ENCODE measurements at places on chromosomes 11 and 22.

- peak; percentile 84 for DNase-seq
These were observed 1.9 kb upstream of the CARD16 start for GRCh38 chr11:105046898-105047579.

GRCh38 chr11:65911682-65912568 lies 6.9 kb downstream of the C11orf68 start:
- DNase-seq: peak; percentile 37

DNA sequence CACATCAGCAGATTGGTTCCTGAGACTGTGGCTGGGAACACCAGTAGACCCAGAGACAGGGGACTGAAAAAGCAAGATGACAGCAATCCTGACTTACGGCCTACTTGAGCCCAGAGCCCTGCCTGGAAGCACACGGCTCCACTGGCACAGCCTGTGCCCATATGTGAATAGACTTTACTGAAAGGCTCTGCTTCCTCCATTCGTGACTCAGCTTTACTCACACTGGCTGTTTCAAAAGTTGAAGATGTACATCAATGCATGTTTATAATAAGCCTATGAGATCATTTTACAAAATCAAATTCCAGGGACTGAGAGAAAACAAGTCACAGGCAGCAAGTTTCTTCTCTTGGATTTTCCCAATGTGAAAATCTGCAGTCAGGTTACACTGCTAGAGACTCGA lies 134.6 kb upstream of the TEAD1 start:
- no peak for DNase-seq

GRCh38 chr22:44428941-44429830 lies 68.8 kb downstream of the RTL6 start:
- no peak for DNase-seq

GRCh38 chr11:65435411-65435931 lies 12.9 kb downstream of the NEAT1 start:
- DNase-seq: no peak

DNA sequence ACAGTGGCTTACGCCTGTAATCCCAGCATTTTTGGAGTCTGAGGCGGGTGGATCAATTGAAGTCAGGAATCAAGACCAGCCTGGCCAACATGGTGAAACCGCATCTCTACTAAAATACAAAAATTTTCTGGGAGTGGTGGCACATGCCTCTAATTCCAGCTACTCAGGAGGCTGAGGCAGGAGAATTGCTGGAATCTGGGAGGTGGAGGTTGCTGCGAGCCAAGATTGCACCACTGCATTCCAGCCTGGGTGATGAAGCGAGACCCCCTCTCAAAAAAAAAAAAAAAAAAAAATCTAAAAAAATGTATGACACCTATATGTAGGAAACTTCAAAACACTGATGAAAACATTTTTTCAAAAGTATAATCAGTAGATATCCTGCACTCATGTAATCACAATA lies 242.7 kb upstream of the CHORDC1 start:
- DNase-seq: no peak

GRCh38 chr11:113895367-113896155 lies 9.0 kb upstream of the HTR3B start:
- no peak for DNase-seq

- no peak for DNase-seq
These were observed 57.5 kb upstream of the PPARA start for GRCh38 chr22:46092670-46093410.

DNA sequence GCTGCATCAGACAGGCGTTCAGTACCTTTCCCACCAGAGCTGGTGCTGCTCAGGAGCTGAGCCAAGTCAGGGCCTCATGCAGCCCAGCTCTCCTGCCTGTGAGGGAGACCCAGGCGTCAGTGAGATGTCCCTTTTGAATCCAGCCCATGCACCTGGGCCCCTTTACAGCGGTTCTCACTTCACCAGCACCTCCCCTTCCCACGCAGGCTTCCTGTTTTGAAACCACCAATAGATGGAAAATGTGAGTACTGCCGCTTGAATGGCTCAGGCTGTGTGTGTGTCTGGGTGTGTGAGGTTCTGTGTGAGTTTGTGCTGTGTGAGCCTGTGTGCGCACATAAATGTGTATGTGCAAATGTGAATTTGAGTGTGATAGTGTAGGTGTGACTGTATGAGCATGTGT lies 88.4 kb downstream of the UBASH3B start:
- DNase-seq: peak; percentile 63

DNA sequence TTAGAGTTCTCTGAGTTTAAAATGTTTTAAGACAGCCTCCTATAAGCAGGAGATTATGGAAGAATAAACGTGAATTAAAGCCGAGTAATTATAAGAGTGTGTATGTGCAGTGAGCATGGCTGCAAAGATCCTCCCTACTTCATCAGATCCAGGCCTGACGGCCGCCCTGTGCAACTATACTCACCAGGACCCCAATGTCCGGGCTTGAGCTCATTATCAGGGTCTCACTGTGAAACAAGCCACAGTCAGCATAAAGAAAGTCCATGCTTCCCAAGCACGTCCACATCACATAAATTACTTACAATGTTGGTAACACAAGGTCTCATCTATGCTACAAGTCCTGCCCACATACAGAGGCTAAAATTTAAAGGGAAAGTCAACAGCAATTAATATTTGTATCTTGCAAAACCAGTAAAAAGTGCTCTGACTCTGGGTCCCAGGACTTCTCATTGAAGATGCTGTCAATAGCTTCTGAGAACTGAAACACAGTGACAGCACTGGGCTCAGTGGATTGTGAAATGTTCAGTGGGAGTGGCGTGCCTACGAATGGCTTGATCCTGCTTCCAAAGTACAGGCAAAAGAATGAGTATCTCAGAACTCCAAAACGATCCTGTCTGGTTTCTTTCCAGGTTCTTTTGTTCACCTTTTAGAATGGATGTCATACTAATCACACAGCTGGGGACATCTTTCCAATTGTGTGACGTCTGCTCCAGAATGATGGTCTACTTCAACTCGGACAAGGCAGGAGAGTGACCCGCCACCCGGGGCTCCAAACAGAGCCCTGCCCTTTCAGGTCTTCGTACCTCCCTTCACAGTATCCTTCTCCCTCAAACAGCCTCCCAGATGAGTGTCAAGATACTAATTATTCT lies 72.1 kb upstream of the ARFGAP3 start:
- DNase-seq: peak; percentile 94

DNA sequence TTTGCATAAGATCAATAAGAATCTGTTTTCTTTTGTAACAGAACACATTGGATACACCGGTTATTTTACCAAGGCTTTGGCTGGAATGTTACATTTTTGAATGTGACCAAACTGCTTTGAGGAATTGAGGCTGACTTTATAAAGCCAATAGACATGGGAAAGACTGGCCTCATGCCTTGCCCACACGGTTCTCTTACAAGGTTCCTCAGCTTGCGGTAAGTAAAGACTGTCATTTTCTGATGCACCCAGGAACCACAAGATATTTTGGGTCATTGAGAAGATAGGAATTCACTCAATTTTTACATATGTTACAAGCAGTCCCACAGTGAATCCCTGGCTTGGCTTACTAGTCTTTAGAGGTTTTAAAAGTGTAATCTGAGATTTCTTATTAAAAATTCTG lies 23.9 kb downstream of the OR10A6 start:
- no peak for DNase-seq

GRCh38 chr11:3220521-3221407 lies 2.2 kb upstream of the MRGPRG start:
- no peak for DNase-seq

GRCh38 chr11:78840623-78841022 lies 266.0 kb upstream of the NARS2 start:
- peak; percentile 24 for DNase-seq

- DNase-seq: no peak
These were observed 9.1 kb upstream of the TAGLN start for GRCh38 chr11:117189941-117190544.

GRCh38 chr11:57349491-57350274 lies 11.5 kb downstream of the P2RX3 start:
- DNase-seq: peak; percentile 48

GRCh38 chr11:67418476-67419281 lies 3.2 kb downstream of the CARNS1 start:
- DNase-seq: peak; percentile 18

GRCh38 chr11:128573638-128574037 lies 13.7 kb downstream of the ETS1 start:
- peak; percentile 41 for DNase-seq

GRCh38 chr22:48370508-48371325 lies 1457.0 kb downstream of the BRD1 start:
- no peak for DNase-seq

DNA sequence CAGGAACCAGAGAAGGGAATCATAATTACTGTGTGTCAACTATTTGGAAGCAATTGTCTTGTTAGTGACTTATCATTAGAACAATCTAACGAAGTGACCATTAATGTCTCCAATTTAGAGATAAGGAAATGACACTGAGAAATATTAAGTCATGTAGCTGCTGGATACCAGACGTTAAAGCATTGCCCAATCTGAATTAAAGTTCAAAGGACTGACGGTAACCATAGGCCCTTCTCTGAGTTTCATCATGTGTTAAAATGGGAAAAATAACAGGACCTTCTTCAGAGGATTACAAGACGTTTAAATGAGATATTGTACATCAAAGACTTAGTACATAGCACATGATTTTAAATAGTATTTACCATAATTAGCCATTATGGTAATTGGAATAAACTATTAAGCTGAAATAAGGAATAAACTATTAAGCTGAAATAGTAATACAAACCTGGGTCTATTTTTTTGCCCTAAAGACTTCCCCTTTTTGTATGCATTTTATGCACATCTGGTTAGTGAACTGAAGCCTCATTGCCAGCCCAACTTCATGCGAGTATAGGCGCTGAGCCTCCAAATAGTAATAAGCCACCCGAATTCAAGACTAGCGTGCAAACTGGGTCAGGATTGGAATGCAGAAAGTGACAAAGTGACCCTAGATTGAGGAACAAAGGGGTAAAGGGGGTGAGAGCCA lies 41.0 kb downstream of the GLYATL1 start:
- no peak for DNase-seq

GRCh38 chr11:65695459-65696241 lies 16.4 kb upstream of the KAT5 start:
- no peak for DNase-seq

GRCh38 chr11:111759376-111759775 lies 6.8 kb downstream of the PPP2R1B start:
- no peak for DNase-seq

- DNase-seq: no peak
These were observed 732.7 kb upstream of the TENM4 start for GRCh38 chr11:80173371-80174136.

- DNase-seq: peak; percentile 78
These were observed 1.5 kb downstream of the IL17RA start for GRCh38 chr22:17086296-17086695.

- peak; percentile 54 for DNase-seq
These were observed 7.9 kb downstream of the ATG16L2 start for GRCh38 chr11:72821920-72822799.

GRCh38 chr11:113338730-113339129 lies 24.3 kb downstream of the TTC12 start:
- no peak for DNase-seq

DNA sequence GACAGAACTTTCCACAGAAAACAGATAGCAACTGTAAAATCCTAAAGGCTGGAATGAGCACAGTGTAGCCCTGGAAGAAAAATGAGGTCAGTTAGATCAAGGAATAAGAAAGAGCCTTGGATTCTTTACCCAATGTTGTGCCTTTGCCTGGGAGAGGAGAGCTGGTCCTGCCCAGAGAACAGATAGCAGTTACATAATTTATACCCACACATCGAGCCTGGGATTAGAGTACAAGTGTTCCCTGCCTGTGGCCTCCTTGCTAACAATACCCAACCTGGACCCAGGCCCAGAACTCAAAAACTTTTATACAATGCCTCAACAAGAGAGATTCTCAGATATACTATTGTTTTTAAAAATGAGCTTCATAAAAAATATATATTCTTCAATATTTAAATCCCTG lies 1998.4 kb downstream of the LRRC4C start:
- DNase-seq: no peak

GRCh38 chr11:134538742-134539141 lies 126.7 kb upstream of the B3GAT1 start:
- no peak for DNase-seq

DNA sequence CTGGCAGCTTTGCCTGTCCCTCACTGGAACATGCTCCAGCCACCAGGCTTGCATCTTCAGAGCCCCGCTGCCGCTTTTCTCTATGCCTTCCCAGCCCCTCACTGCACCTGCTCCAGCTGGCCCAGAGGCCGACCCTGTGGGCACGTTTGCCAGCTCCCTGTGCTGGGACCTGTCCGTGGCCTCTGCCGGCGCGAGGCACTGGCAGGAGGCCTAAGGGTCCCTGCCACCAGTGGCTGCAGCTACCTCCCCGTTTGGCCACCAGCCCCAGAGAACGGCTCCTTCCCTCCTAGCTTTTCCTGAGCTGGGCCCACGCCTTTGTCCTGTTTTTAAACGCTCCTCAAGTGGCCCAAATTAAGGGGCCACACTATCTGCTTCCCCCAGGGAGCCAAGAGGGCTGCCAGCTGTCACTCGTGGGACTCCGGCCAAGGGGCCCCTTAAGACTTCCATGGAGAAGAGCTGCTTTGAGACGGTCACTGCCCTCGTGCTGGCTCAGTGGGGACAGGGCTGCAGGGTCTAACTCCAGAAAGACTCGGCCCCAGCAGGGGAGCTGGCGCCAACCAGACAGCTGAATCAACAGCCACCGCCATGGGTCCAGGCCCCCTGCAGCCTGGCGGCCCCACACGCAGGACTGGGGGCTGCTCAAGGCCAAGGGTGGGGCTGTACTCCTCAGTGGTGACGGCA lies 24.6 kb upstream of the WNT7B start:
- DNase-seq: no peak

GRCh38 chr11:100066399-100066798 lies 620.7 kb upstream of the ARHGAP42 start:
- DNase-seq: no peak

- DNase-seq: no peak
These were observed 11.2 kb upstream of the MS4A6E start for GRCh38 chr11:60315871-60316270.

- DNase-seq: no peak
These were observed 16.5 kb downstream of the SGSM1 start for GRCh38 chr22:24822471-24822870.

GRCh38 chr11:131108760-131109159 lies 192.5 kb upstream of the SNX19 start:
- DNase-seq: no peak

GRCh38 chr22:48835364-48835763 lies 992.3 kb downstream of the BRD1 start:
- no peak for DNase-seq

DNA sequence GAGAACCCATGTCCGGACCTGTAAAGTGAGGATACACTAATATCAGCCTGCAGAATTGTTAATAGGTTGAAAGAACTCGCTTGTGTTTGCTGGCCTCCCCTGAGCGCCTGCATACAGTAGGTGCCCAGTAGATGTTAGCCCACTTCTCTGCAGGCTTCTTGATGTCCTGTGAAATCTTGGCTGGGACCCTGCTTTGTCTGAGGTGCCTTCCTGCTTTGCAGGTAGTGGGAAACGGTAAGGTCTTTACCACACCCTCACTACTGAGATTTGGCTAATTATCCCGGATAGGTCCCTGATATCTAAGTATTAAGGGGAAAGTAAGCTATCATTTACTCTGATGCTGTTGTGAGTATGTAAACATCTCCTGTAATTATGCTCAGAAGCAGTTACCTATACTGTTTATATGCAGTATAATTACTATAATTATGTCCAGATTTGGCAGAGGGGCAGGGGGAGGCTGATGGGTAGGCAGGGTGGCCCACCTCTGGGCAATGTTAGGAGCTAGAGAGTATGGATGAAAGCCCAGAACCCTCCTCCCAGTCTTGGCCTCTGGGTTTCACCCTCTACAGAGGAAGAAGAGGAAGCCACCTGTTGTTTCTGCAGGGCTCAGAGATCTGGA lies 1.2 kb upstream of the ARRB1 start:
- DNase-seq: no peak
